CD14-positive monocyte (primary cell): ENCODE measurements at places on chromosomes 2 and 18.

DNA sequence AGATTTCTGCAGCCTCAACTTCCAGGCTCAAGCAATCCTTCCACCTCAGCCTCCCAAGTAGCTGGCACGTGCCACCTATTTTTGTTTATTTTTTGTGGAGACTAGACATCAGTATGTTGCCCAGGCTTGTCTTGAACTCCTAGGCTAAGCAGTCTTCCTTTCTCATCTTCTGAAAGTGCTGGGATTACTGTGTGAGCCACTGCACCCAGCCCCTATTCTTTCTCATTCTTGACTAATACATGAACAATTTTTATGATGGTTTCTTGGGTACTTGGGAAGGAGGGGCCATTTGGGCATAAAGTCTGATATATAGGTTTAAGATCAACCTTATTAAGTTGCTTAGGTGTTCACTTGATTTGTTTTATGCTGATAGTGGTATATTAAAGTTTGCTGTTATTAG lies 26.2 kb downstream of the EPC2 start:
- DNase-seq, result no peak

DNA sequence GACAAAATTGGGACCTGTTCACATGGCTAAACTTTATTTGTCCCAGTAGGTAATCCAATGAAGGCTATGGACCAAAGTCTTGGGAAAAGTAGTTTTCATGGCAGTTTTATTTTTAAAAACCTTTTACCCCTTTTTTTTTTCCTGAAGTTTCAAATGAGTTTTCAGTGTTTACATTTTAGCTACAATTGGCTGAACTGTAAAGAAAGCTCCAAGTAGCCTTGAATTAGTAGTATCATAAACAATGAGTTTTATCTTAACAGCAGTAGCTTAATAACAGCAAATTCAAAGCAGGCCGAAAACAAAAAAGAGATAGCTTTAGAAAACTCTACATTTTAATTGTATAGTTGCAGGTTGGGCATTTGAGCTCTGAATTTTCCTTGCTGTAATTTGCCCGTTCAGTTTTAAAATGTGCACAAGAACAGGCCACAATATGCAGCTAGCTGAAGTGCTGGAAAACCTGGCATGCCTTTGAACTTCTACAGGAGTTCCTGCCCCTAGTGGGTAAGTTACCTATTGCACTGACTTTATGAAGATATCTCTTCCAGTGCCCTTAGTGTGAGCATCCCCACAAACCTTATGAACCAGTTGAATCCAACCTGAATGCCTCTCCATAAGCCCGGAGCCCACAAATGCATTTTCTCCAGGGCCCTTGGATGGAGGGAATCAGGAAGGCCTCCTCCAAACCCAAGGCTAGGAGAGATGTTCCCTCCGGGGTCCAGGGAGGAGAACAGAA lies 106.7 kb downstream of the XRCC5 start:
- DNase-seq, result no peak

- no peak for DNase-seq
Measured at GRCh38 chr2:169911119-169911518, 83.9 kb downstream of the UBR3 start.

- no peak for DNase-seq
Measured at GRCh38 chr2:86053166-86053565, 52.5 kb downstream of the POLR1A start.

GRCh38 chr2:137812517-137812916 lies 151.8 kb upstream of the HNMT start:
- DNase-seq, result no peak

DNA sequence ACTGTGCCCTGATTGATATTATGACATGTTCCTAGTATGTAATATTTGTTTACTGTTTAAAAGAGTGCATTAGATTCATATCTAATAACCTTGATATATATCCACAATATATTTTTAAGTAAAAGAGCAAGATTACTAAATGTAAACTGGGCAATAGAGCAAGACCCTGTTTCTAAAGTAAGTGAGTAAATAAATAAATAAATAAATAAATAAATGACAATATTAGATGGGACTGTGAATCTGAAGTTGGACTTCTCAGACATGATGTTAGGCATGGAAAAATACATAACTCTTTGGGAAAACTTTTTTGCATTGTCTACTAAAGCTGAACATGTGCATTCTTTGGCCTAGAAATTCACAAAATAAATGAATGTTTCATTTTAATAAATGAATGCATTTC lies 164.7 kb downstream of the CCDC178 start:
- DNase-seq, result no peak
